ENCODE measurements at places on chromosomes 11 and 22.

- DNase-seq, result no peak
Measured at GRCh38 chr11:118662401-118663271, 16.8 kb downstream of the TREH start.

GRCh38 chr11:122796128-122796717 lies 42.1 kb upstream of the CRTAM start:
- DNase-seq, result no peak

DNA sequence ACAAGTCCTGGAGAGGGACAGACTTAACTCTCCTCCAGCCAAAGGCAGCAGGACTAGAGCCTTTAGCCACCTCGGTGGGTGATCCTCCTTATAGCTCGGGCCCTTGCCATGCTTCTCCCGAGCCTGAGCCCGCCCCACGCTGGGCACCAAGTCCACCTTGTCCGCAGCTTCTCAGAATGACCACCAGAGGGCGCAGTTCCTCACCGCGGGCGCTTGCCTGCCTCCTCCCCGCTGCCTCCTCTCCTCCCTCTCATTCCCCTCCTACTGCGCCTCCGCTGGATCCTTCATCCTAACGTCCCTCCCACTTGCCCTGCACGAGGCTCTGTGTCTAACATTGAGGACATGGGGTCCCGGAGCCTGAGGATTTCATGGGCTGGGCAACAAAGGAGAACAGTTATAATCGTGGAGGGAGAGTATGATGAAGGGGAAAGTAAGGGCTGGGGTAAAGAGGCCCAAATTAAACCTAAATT lies 11.3 kb upstream of the MOGAT2 start:
- DNase-seq, result peak; percentile 42

GRCh38 chr22:41758231-41758630 lies 42.2 kb upstream of the CCDC134 start:
- no peak for DNase-seq

DNA sequence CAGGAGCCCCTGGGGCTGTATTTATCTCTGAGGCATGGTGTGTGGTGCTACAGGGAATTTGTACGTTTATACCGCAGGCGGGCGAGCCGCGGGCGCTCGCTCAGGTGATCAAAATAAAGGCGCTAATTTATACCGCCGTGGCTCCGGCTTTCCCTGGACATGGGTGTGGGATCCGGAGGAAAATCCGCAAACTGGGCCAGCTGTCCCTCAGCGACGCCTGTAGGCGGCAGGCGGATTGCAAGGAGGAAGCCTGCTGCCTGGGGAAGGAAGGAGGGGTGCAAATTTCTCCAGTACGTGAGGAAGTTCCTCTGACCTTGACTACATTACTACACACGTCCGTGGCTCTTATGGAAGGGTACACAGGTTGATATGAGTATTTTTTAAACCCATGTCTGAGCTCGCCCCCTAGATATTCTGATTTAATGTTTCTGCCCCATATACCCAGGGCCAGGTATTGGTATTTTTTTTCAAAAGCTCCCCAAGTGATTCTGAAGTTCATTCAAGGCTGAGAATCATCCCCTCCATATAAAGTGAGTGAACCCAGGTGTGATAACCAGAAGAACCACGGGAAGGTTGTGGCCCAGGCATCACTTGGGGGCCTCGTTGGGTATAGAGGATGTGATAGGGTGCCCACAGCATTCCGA lies 2.8 kb downstream of the MYOD1 start:
- no peak for DNase-seq

DNA sequence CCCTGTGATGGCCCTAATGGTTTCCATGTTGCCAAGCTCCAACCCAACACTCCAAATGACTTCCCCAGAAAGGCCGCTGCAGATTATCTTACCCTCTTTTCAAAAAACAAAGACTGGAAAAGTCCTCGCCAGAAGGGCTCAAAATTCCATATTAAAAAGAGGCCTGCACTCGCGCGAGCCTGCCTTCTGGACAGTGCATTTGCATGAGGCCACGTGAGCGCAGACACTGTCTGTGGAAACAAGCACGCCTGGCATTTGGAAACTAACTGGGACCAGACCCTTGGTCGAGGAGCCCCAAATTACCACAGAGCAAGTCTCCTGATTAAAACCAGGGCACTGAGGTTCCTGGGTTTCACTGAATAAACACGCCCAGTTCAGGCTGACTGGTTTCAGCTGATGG lies 42.9 kb downstream of the ABTB2 start:
- DNase-seq, result no peak

- DNase-seq, result no peak
Measured at GRCh38 chr11:78359921-78360320, 57.7 kb downstream of the GAB2 start.

- DNase-seq, result no peak
Measured at GRCh38 chr11:78295347-78295746, 106.6 kb downstream of the USP35 start.

GRCh38 chr22:44597616-44598015 lies 99.6 kb upstream of the RTL6 start:
- DNase-seq, result no peak

- no peak for DNase-seq
Measured at GRCh38 chr11:40974186-40974795, 485.2 kb downstream of the LRRC4C start.

GRCh38 chr11:80613655-80614054 lies 1172.8 kb upstream of the TENM4 start:
- no peak for DNase-seq

GRCh38 chr11:108524422-108524821 lies 26.2 kb upstream of the POGLUT3 start:
- no peak for DNase-seq

DNA sequence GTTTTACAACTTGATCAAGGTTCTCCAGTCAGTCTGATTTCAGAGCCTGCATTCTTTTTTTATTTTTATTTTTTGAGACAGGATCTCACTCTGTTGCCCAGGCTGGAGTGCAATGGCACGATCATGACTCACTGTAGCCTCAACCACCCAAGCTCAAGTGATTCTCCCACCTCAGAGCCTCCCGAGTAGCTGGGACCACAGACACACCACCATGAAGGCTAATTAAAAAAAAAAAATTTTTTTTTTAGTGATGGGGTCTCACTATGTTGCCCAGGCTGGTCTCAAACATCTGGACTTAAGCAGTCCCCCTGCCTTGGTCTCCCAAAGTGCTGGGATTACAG lies 117.2 kb upstream of the NAV2 start:
- no peak for DNase-seq

GRCh38 chr11:32154275-32154674 lies 63.4 kb downstream of the RCN1 start:
- DNase-seq, result no peak

GRCh38 chr11:121886005-121886734 lies 229.8 kb downstream of the BLID start:
- DNase-seq, result no peak

DNA sequence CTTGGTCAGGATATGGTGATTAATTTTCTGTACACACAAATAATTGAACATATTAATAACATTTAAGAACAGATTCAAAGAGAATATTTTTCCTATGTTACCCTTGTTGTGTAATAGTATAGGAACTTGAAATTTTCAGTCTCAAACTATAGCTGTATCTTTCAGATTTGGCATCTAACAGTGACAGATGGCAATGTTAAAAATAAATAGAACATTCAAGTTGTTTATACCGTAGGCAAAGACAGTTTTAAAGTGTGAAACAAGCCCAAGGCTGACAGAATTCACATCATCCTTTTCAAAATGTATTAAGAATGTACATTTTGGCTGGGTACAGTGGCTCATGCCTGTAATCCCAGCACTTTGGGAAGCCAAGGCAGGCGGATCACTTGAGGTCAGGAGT lies 92.6 kb upstream of the TP53AIP1 start:
- no peak for DNase-seq

GRCh38 chr11:109362059-109362458 lies 59.9 kb upstream of the C11orf87 start:
- no peak for DNase-seq

DNA sequence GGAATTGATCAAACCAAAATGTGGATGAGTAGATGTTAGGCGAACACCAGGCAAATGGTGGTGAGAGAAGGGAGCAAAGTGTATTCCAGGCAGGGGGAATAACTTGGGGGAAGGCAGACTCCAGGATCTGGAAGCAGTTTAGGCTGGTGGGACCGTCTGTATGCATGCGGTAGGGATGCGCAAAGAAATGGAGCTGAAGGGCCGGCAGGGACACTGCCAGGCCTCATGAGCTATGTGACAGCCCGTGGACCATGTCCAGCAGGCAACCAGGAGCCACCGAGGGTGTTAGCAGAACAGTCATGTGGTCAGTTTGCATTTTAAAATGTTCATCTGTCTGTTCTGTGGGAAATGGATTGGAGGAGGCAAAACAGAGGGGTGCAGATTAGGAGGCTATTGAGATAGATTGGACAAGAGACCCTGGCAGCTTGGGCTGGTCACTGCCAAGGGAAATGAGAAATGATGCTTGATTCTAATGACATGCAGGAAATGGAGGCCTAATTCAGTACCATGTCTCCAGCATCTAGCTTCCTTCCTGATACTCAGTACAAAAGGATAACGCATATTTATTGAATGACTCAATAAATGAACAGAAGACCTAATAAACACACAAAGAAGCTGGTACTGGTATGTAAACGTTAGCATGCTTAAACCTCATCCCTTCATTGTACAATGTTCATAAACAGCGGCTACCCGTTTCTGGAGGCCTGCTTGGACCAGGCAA lies 412.4 kb downstream of the BUD13 start:
- no peak for DNase-seq

DNA sequence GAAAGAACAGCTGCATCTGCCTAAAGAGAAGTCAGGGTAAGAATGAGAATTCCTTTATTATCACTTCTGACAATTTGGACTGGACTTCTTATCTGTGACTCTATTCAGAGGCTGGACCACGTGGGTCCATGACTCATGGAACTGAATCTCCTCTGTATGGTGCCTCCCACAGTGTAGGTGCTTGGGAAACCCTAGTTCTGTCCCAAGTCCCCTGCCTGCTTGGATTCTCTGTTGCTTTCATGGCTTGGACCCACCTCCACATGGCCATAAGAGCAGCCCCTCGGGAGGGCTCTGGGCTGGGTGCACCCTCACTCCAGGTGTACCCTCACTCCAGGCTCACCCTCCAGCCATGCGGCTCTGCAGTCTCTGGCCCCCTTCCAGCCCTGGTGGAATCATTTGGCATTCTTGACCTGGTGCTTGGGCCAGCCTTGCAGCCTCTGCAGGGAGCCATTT lies 153.4 kb downstream of the CACNA1I start:
- DNase-seq, result no peak

DNA sequence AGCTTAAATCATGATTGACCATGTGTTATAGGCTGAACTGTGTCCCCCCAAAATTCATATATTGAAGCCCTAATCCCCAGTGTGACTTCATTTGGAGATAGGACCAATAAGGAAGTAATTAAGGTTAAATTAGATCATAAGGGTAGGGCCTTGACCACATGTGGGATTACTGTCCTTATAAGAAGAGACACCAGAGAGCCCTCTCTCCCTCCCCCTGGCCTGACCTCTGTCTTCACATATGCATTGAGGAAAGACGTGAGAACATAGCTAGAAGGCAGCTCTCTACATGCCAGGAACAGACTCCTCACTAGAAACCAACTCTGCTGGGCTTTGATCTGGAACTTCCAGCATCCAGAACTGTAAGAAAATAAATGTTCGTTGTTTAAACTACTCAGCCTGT lies 13.6 kb upstream of the NUP50 start:
- no peak for DNase-seq

- no peak for DNase-seq
Measured at GRCh38 chr22:46065691-46066454, 84.5 kb upstream of the PPARA start.

DNA sequence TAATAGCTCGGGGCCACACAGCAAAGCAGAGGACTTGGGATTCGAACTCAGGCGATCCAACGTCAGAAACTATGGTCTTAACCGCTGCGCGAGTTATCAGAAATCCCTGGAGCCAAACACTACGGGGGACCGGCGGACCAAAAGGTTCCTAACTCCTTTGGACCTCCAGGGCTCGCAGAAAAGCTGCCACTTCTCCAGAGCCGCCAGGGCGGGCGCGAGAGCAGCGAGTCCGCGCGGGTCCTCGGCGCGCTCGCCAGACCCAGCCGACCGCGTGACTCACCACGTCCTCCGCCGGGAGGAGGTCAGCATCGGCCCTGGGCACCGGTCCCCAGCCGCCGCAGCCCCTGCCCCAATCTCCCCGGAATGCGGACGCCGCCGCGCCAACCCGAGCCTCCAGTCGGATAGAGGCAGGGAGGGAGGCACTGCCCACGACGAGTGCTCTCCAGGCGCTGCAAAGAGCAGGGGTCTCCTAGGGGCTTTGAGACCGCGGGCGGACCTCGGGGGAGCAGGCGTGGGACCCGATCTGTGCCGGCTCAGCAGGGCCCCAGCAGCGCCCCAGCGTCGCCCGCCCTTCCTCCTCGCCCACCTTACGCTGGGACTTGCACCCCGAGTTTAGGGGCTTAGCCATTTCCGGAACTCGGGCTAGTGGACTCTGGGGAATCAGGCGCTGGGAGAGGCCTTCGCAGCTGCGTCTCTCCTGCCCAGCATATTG lies 6.2 kb upstream of the ALX4 start:
- no peak for DNase-seq

GRCh38 chr11:95680169-95680929 lies 109.2 kb downstream of the FAM76B start:
- DNase-seq, result no peak
